ENCODE measurements at places on chromosomes 12 and 14.

GRCh38 chr12:116346741-116347140 lies 69.2 kb upstream of the MED13L start:
- peak; percentile 26 for DNase-seq

- DNase-seq, result no peak
These were observed 28.9 kb upstream of the EGLN3 start for GRCh38 chr14:33979613-33980276.

- peak; percentile 74 for DNase-seq
These were observed 123.8 kb downstream of the GRIP1 start for GRCh38 chr12:66555113-66555512.

- no peak for DNase-seq
These were observed 816.9 kb downstream of the AACS start for GRCh38 chr12:125882141-125882540.

GRCh38 chr12:115811045-115811444 lies 466.4 kb downstream of the MED13L start:
- DNase-seq, result no peak

GRCh38 chr12:88945051-88945732 lies 364.9 kb upstream of the KITLG start:
- DNase-seq, result no peak

- peak; percentile 53 for DNase-seq
These were observed 24.6 kb upstream of the NCOR2 start for GRCh38 chr12:124592050-124592449.

DNA sequence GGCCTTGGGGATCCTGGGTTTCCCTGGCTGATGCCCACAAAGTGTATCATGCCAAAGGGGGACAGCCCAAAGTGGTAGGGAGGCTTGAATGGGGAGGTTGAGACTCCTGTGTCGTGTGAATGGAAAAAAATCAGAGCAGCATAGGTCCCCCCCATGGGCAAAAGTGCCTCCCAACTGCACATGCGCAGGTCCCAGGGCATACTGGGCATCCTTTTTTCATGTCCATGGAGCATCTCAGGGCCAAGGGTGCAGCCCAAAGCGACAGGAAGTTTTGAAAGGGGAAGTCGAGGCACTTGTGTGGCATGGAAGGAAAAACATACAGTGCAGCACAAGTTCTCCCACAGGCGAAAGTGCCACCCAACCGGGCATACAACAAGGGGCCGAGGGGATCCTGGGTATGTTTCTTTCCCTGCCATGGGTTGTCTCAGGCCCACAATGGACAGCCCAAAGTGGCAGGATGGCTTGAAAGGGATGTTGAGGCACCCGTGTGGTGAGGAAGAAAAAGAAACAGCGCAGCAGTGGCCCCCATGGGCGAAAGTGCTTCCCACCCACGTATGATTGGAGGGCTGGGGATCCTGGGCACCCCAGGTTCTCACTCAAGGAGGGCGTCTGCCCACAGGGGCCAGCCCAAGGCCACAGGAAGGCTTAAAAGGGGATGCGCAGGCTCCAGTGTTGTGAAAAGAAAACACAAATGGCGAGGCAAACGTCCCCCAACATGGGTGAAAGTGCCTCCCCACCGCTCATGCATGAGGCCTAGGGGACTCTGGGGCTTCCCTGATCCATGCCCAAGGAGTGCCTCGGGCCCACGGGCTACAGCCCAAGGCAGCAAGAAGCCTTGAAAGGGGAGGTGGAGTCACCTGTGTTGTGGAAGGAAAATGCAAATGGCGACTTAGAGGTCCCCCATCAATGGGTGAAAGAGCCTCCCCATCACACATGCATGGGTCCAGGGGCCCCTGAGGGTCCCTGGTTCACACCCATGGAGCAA lies 573.7 kb downstream of the ALG10 start:
- no peak for DNase-seq

GRCh38 chr14:81302638-81303037 lies 81.9 kb upstream of the GTF2A1 start:
- DNase-seq, result no peak
